ENCODE measurements at places on chromosomes 2 and 18. TPM values are rescaled to one million over a fixed set of nuclear protein-coding genes. Genes with fewer than 3 reads are reported as not detected.

DNA sequence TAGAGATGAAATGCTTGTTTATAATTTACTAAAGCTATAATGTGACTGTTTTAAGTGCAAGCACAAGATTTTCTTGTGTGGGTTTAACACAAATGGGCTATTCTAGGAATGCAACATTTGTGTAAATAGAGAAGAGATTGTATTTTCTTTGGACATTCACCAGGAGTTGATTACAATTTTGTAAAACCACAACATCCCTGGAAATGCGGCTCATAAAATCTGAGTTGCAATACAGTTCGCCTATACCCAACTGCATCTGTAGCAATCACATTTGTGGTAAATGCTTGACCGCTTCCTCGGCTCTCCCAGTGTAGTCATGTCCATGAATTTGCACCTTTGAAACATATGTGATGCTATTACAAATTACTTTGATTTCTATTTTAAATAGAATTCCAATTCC, 348.7 kb upstream of the CDH20 start:
- DNase-seq = no peak

The DNAJC5G gene
- total RNA-seq = not detected

- DNase-seq = no peak
Measured at GRCh38 chr2:154048905-154049304, 177.2 kb downstream of the GALNT13 start.

DNA sequence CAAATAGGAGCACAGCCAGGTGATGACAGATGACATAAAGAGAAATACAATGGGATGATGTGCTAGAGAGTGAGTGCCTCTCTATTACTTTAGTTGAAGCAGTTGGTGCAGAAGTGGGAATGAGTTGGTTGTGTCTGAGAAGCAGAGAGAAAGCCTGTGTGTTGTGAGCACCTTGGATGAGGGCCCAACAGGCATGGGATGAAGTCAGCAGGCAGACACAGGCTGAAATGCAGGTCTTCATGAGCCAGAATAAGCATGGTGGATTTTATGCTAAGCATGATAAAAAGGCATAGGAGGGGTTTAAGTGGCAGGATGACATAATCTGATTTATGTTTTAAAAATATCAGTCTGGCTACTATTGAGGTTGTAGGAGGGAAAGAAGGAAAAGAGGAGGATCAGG, 71.5 kb downstream of the KLHL14 start:
- no peak for DNase-seq

DNA sequence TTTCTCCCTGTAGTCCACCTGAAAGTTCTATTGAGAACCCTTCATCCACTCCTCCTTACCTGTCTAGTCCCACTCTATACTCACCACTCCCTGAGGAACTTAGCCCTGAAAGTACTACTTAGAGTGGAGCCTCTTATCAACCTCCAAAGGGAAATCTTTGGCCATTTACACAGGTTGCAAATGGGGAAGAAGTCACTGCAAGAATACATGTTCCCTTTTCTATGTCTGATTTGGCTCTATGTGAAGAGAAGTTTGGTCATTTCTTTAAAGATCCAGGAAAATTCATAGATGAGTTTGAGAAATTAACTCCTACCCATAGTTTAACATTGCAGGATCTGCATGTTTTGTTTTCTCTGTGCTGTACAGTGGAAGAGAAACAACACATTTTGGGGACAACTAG, 22.9 kb upstream of the MGAT4A start:
- DNase-seq = no peak

- no peak for DNase-seq
Measured at GRCh38 chr2:190827720-190828119, 52.9 kb upstream of the GLS start.

The AOX1 gene
- total RNA-seq = 0.80 TPM

DNA sequence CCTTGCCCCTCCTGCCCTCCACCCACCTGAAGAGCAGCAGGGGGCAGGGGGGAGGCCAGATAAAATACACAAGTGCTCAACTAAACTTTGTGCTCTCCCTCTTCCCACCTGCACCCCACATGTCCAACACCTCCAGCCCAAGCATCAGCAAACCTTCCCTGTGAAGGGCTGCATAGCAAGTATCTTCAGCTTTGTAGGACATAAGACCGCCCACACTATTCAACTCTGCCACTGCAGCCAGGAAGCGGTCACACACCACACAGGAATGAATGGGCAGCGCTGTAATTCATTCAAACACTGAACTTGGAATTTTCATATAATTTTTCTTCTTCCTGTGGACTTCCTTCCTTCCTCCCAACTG, 27.5 kb downstream of the TFCP2L1 start:
- no peak for DNase-seq
